ENCODE measurements at places on chromosomes 7 and 10.

DNA sequence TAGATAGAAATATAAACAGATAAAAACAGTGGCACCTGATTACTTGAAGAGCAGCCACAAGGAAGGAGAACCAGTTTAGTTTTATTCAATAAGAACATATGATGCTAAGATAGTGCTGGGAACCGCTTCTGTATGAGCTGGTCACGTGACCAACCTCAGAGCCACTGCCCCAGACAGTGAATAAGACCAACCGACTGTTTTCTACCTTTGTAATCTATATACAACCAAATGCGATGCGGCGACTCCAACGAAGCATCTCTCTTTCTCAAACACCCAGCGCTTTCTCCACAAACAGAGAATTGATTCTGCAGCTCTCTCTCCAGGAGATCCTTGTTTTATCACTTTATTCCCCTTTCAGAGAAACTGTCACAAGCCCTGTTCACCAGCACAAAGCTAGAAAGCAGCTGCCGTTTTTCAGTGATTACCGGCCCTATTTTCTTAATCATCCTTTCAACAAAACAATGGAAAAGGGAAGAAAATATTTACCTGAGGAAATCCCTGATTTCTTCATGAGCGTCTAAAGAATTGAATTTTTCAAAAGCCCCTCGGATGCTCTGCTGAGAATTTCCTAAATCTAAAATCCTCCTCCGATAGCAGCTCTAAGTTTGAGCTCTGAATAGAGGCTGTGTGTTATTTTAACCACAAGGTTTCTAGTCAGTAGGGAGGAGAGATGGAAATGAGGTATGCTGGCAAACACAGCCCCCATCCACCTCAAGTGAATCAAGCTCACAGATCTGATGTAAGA is 55.7 kb upstream of the JCAD start:
- no peak for DNase-seq

GRCh38 chr7:128351296-128352152 is 7.8 kb upstream of the RBM28 start:
- no peak for DNase-seq

DNA sequence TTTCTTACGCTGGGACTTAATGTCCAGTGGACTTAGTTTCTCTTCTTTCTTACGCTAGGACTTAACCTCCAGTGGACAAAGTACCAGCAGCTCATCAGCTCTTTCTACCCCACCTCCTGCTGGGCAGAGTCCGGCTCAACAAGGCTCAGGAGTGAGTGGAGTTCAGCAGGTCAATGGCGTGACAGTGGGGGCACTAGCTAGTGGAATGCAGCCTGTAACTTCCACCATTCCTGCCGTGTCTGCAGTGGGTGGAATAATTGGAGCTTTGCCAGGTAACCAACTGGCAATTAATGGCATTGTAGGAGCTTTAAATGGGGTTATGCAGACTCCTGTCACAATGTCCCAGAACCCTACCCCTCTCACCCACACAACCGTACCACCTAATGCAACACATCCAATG is 199.7 kb downstream of the MLLT10 start:
- no peak for DNase-seq

DNA sequence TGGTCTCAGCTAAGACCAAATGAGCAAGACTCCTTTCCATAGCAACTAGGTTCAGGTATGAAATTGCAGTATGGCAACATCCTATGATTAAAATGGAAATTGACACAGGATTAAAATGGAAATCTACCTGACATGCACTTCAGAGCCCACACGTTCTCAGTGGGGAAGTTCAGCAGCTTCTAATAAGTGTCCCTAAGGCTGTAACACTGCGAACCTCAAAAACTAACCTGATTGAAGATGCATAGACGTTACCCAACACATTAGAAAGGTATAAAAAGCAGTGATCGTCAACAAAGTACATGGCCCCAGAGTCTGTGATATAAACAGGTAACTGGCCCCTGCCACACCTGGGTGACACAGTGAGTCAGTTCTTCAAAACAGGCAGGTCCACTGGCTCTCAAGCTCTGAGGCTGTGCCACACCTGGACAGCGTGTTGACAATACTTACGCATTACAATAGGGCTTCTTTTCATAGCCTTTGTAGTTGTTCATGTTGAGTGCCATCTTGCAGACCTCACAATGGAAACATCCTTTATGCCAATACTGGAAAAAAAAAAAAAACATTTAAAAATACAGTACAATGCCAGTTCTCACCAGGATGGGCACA is 274.9 kb upstream of the NEBL start:
- no peak for DNase-seq

- DNase-seq: no peak
Observed at GRCh38 chr10:7606951-7607404, 59.8 kb downstream of the ITIH5 start.

DNA sequence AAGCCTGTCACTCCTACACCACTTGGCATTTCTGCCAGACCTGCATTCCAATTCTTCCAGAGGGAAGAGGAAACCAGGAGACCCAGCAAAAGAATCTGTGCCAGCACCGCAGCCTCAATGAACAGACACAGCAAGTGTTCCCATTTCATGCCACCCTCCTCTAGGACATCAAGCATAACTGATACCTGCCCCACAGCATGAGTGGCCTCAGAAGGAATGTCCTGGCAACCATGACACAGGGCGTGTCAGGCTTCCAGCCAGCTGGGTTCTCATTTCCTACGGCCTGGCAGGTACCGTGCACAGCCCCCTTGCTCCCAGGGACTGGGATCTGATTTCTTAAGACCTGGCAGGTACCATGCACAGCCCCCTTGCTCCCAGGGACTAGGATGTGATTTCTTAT is 7.8 kb downstream of the MAD1L1 start:
- no peak for DNase-seq
